ENCODE measurements at places on chromosomes 2 and 18.
A peak's percentile ranks its signal among the peaks of the same experiment; 100 is the strongest.

DNA sequence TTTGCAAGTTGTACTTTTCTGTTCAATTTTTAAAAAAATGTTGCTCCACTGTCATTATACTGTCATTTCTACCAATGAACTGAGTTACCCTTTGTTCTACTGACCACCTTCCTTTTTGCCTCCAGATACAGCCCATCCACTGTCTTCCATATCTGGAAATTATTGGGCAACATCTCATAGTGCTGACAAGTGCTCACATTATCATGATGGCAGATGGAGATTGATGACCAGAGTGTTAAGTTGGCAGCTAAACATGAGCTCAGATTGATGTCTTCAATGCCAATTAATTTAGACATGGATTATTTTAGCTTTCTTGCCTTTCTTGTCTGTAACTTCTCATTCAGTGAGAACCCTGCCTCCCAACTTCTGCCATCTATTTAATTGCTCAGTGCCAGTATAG is 76.6 kb downstream of the KIAA1328 start:
- no peak for DNase-seq

GRCh38 chr2:85582492-85582891 is 1.7 kb upstream of the VAMP5 start:
- no peak for DNase-seq

GRCh38 chr2:240298117-240298790 is 137.2 kb upstream of the GPC1 start:
- DNase-seq: no peak

GRCh38 chr2:21372654-21373053 is 248.9 kb downstream of the TDRD15 start:
- no peak for DNase-seq

DNA sequence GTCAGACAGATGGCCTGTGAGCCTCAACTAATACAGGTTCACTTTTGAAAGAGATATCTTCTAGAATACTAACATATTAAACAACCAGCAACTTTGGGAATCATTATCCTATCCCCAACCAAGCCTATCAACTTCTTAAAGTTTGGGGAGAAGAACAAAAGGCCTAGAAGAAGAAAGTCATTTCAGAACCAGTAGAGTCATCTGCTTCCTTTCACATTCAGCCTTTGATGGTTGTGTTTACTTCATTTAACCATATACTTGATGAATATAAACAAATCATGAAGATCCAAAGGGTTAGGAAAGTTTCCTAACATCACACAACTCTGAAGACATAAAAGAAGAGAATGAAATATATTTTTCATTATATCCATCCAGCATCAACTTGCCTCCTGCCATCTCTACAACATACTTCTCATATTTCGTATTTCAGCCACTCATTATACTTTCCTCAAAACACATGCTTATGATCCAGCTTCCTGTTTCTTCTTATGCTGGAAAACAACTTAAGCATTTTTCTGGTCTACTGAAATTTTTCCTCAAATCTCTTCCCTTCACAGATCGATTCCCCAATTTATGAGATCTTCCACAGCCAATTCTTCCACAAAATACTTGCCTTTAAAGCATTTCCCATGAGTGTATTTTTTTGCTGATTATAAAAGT is 114.3 kb downstream of the CACNB4 start:
- DNase-seq: no peak

- DNase-seq: no peak
These were observed 19.4 kb downstream of the SFTPB start for GRCh38 chr2:85648619-85649018.

GRCh38 chr2:42585779-42586178 is 17.3 kb downstream of the MTA3 start:
- no peak for DNase-seq

GRCh38 chr2:43174368-43174916 is 52.0 kb downstream of the ZFP36L2 start:
- DNase-seq: no peak

- DNase-seq: no peak
These were observed 725.2 kb downstream of the TSN start for GRCh38 chr2:122480501-122481243.

DNA sequence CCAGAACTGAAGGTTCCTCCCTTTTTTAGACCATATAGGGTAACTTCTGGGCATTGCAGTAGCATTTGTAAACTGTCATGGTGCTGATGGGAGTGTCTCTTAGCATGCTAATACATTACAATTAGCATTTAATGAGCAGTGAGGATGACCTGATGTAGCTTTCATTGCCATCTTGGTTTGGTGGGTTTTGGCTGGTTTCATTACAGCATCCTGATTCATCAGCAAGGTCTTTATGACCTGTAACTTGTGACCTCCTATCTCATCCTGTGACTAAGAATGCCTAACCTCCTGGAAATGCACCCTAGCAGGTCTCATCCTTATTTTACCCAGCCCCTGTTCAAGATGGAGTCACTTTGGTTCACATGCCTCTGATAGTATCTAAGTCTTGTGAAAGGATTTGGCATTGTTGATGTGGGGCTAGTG is 159.0 kb downstream of the TMX3 start:
- no peak for DNase-seq

DNA sequence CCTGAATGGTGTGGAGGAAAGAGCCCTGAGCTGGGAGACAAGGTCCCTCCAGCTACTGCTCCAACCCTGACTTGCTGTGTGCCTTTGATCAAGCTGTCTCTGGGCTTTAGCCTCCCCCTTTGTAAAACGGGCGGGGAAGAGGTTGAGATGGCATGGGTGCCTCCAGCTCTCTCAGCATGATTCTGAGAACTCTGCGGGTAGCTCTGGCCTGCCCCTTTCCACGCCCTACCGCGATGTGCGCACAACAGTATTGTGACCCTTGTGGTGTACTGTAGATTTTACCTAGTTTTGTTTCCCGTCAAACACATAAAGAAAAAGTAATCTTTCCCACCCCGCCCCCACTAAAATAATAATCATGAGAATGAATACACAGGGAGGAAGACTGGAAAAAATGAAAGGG is 5.3 kb downstream of the CD8A start:
- no peak for DNase-seq

- DNase-seq: no peak
These were observed 165.2 kb upstream of the FOSL2 start for GRCh38 chr2:28227498-28227897.

DNA sequence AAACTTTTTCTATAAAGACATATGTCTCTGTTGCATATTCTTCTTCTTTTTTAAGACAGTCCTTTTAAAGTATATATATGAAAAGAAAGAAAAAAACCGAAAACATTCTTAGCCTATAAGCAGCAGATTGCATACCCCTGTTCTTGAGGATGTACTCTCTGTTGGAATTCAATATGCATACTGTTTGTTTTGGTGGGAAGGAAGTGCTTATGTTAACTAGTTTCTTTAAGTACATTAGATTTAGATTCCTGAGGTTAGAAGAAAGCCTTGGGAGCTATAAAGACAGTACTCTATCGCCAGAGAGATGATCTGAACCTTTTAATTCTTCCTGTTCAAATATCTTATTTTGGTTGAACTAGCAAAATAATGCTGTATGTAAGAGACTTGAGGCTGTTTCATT is 46.8 kb upstream of the TBR1 start:
- DNase-seq: no peak

- DNase-seq: peak; percentile 48
These were observed 115.0 kb downstream of the SPTBN1 start for GRCh38 chr2:54570925-54571694.

- DNase-seq: no peak
These were observed 53.8 kb upstream of the ALPP start for GRCh38 chr2:232324778-232325177.

DNA sequence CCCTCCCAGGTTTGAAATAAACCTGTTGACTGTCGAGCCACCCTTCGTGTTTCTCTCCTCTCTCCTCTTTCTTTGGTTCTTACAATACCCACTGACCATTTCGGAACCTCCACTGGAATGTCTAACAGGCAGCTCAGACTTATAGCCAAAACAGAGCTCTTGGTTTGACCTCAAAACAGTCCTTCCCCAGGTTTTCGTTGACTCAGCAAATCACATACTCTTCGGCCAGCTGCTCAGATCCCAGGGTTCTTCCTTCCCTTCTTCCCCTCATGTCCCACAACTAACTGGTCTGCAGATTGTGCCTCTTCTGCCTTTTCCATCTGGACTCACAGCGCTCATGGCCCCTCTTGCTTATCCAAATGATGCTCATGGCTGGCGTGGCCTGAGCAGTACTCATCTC is 4.7 kb downstream of the ARMC9 start:
- DNase-seq: no peak

- no peak for DNase-seq
These were observed 191.1 kb downstream of the SETBP1 start for GRCh38 chr18:44871771-44872170.

DNA sequence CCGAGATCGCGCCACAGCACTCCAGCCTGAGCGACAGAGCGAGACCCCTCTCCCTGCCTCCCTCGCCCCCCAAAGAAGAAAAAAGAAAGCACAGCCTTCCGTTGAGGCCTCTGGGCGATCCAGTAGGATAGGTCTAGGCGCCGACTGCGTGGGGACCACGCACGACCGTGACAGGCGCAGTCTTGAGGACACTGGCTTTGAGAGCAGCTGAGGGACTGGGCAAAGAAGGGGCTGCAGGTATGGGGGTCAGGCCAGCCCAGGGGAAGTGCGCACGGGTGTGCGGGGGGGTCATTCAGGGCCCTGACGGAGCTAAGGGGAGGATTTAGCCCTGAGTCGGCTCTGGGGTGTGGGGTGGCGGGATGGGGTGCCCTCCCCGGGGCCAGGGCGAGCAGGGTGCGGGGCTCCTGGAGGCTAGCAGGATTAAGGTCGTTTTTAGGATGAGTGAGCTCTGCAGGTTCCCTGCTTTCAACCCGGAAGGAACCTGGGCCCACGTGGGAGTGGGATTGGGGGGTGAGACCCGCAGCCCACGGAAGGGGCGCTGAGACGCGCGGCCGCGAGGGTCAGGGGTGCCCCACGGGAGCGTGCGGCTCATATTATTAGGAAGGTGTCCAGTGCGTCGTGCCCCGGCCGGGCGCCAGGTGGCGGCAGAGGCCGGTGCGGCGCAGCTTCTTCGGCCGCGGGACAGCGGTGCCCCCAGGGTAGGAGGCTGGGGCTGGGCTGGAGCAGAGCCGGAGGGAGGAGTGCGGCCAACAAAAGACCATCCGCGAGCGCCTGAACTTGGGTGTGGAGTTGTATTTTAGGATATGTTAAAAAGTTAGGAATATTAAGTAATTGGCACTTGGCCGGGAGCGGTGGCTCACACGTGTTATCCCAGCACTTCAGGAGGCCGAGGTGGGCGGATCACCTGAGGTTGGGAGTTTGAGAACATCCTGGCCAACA is 20.5 kb upstream of the ZNF236 start:
- DNase-seq: peak; percentile 42

DNA sequence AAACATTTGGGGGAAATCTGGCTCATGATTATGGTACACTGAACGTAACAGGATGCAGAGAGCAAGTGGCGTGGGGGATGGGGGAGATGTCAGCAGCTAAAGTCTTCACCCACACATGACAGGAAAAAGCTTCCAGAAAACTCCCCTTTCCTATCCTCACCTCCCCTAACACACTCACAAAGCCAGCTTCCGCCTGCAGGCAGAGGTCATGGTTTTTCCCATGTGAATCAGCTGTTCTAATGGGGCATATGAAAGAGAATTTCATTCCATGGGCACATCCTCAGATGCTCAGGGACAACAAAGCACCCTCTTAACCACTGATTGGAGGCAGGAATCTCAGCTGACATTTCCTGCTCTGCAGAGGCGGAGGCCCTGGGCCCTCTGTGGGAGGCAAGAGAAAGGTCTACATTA is 129.1 kb downstream of the TSN start:
- DNase-seq: no peak

GRCh38 chr18:36398419-36398818 is 100.9 kb downstream of the FHOD3 start:
- DNase-seq: no peak

DNA sequence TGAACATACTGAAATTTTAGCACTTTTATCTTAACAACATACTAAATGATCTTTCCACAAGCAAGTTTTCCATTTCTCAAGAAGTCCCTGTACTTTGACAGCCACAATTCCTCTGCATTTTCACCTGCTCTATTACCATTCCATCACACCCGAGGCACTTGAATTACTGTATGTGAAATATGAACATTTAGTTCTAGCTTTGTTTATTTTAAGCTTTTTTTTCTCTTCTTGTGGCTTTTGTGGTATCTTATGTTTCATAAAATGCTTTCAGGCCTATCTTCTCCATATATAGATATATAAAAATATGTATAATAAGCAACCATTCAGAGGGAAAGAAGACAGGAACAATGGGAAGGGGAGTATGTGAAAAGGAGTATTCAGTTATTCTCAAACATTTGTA is 693.9 kb downstream of the SATB2 start:
- DNase-seq: no peak

DNA sequence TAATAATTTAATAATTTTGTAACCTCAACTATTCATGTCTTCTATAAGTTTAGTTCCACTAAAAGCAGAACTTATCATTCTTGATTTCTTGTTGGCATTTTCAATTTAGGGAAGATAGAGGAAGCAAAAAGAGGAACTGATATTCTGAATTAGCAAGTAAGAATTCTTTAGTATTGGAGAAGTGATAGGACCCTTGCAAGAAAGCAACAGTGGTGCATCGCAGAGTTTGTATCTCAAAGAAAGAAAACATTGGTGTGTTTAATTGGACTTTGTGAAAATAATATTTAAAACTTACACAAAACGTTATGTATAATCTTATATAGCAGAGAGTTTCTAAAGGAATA is 36.5 kb upstream of the TNFRSF11A start:
- no peak for DNase-seq

- DNase-seq: no peak
These were observed 202.6 kb downstream of the TGIF1 start for GRCh38 chr18:3652380-3653262.

DNA sequence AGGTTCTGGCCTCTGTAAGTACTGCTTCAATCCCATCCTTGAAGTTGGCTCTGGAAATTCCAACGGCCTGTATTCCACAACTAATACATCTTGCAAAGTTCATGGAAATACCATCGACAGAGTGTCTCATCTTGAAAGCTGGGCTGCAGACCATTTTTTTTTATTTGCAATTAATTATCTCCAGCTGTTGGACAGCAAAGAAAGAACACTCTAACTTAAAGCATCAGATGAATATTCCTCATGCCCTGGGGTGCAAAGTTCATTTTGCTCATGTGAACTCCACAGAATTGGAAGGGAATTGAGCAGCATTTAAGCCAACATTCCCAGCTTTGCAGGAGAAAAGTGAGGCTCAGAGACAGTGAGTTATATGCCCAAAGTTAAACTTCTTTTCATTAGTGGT is 96.5 kb upstream of the PIEZO2 start:
- no peak for DNase-seq

DNA sequence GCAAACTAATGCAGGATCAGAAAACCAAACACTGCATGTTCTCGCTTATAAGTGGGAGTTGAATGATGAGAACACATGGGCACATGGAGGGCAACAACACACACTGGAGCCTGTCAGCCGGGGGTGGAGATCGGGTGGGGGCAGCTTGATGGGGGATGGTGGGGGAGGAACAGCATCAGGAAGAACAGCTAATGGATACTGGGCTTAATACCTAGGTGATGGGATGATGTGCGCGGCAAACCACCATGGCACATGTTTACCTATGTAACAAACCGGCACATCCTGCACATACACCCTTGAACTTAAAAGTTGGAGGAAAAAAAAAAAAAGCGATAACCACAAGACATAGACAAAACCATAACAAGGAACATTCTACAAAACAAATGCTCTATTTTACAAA is 10.4 kb downstream of the CHMP3 start:
- no peak for DNase-seq
